ENCODE measurements at places on chromosomes 16 and 17.

DNA sequence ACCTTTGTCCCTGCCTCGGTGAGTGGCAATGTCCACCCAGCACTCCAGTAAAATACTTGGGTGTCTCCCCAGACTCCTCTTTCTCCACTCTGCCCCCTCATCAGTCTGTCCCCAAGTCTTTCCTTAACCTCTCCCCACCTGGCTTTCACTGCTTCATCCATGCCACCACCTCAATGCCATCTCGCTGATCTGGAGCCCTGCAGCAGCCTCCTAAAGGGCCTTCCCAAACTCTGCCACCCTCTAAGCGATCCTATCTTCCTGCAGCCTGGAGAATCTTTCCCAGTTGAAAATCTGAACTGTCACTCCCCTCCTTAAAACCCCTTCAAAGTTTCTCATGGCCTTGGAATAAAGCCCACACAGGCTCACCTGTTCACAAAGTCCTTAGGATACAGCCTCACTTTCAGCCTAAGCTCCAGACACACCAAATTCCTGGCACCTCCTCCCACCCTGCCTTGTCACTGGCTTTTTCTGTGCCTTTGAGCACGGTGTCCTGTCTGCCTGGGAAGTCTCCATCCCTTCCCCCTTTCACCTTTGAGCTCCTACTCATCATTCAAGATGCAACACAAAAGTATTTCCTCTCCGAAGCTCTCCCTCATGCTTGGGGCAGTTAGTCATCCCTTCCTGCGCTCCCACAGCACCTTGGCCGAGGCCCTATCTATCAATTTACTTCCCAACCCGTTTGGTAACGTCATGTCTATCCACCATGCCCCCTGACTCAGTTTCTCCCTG is 2.8 kb downstream of the WNK4 start:
- peak; percentile 86 for DNase-seq

GRCh38 chr16:14324581-14324980 is 253.5 kb downstream of the MRTFB start:
- peak; percentile 54 for DNase-seq

DNA sequence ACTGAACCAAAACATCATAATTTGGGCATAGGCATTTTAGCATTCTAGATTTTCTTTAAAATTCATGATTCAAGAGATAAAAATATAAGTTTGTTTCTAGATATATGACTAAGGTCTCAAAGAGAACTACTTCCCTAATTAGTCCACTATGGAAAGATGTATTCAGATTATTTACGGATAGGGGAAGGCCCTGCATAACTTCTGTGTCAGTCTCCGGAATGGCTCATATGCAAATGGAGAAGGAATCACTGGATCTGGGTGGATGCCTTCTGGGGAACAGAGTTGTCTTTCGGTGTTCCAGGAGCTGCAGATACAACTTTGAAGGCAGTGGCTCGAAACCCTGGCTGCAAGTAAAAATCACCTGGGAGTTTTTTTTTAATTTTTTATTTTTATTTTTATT is 17.1 kb upstream of the WFIKKN2 start:
- no peak for DNase-seq

GRCh38 chr17:27569257-27569722 is 61.7 kb upstream of the LGALS9 start:
- DNase-seq: peak; percentile 31

- no peak for DNase-seq
Measured at GRCh38 chr17:30534298-30534697, 57.1 kb downstream of the GOSR1 start.

- DNase-seq: no peak
Measured at GRCh38 chr16:72112906-72113615, 19.4 kb downstream of the DHX38 start.

- DNase-seq: peak; percentile 26
Measured at GRCh38 chr17:79612468-79613194, 1.8 kb upstream of the RBFOX3 start.

DNA sequence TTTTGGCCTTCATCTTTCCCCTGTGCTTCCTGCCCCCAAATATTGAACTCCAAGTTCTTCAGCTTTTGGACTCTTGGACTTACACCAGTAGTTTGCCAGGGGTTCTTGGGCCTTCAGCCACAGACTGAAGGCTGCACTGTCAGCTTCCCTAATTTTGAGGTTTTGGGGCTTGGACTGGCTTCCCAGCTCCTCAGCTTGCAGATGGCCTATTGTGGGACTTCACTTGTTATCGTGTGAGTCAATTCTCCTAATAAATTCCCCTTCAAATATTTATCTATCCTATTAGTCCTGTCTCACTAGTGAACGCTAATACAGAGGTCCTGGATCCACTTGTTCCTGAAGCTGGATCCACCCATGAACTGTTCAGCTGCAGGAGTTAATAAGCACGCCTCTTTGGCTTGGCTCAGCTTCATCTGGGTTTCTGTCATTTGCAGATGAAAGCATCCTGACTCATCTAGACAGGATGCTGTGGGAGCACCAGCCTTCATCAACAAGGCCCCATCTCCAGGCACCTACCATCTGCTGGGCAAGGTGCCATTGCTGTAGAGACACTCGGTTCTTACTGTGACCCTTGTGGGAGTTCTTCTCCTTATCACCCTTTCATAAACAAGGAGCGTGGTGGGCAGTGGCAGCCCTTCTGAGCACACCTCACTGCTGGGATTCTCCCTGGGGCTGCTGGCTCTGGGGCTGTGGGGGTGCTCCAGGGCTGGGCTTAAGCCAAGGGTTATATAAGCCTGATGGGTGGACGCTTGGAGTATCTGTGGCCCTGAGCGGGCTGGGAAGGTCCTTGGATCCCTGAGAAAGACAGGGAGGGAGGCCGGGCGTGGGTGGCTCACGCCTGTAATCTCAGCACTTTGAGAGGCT is 23.1 kb downstream of the LAT start:
- DNase-seq: peak; percentile 85

DNA sequence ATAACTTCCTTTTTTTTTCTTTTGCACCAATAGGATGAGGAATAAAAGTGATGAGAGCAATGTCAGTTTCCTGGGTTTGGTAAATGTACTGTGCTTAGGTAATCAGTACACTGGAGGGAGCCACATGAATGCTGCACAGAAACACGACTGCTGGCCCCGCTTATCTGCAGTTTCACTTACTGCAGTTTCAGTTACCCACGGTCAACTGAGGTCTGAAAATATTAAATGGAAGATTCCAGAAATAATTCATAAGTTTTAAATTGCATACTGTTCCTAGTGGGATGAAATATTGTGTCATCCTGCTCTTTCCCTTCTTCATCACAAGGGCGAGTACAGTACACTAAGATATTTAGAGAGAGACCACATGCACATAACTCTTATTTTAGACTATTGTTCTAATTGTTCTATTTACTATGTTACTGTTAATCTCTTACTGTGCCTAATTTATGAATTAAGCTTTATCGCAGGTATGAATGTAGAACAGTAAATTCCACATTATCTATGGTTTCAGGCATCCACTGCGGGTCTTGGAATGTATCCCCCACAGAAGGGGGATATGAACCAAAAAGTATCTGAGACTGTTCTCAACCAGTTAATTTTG is 6.4 kb upstream of the LGALS3BP start:
- DNase-seq: peak; percentile 71

GRCh38 chr17:81387100-81388090 is 7.9 kb upstream of the BAHCC1 start:
- peak; percentile 44 for DNase-seq

DNA sequence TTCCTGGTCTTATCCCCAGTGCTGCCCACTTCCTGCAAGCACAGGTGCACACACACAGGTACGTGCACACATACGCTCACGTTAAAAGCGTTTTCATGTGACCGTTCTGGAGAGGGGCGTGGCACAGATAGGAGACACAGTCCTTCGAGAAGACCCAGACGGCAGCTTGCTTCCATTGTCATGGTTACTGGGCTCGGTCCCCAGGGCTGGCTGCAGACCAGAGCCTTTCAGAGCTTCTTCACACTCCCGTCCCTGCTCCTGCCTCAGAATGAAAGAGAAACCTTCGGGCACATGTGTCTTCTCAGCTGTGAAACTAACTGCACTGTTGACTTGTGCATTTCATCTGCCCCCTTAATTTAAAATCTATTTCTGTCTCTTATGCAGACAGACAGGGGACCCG is 154.2 kb downstream of the PITPNC1 start:
- DNase-seq: no peak

GRCh38 chr16:74742051-74742481 is 32.6 kb downstream of the FA2H start:
- peak; percentile 50 for DNase-seq

- DNase-seq: no peak
Measured at GRCh38 chr16:50839920-50840729, 98.2 kb downstream of the CYLD start.

DNA sequence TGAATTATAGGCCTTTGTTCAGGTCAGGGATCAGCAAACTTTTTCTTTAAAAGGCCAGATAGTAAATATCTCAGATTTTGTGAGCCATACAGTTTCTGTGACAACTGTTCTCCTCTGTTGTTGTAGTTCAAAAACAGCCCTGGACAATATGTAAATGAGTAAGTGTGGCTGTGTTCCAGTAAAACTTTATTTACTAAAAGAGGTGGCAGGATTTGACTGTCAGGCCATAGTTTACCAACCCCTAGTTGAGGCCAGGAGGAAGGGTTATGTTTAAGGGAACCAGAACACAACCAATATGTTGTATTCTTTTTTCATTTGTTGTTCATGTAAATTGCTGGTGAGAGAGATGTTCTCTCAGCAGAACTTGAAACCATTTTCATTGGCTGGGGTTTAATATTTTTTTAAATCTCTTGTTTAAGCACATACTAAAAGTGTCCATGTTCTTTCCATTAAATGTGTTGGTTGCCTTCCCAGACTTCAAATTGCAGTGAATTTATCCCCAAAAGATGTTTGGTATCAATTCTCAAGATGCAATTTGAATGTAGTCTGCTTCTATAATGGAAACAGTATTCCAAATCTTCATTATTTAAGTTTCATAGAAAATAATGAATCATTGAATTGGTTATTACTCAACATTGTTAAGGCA is 260.3 kb downstream of the FTO start:
- DNase-seq: no peak

DNA sequence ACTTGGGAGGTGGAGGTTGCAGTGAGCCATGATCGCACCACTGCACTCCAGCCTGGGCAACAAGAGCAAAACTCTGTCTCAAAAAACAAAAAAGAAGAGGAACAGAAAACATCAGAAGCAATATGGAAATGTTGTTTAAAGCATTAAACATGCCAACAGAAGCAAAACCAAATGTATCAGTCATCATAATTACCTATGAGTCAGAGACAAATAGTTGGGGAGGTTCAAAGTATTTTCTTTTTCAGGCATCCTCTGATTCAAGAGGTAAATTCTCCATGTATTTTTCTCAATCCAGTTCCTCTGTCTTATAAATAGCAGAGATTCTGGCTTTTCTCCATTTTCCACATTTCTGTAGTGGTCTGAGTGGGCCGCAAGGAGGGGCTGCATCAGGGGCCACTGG is 2.1 kb upstream of the TM4SF5 start:
- DNase-seq: peak; percentile 16

GRCh38 chr17:3647769-3648555 is 11.4 kb downstream of the CTNS start:
- DNase-seq: peak; percentile 66

DNA sequence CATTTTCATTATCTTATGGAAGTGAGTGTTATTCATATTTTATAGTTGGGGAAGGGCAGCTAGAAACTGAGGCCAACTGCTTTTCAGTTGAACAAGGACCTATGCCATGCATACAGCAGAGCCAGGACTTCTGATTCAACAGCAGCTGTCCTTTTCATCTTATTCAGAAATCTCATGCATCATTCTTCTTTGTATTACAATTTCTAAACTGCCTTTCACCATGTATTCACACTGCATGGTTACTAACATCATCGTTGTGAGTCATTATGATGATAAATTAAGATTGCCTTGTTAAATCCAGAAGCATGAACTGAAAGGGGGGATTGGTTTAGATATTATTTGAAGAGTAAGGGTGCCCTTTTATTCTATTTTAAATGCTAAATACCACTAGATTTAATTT is 1470.1 kb upstream of the GOT2 start:
- DNase-seq: no peak

- no peak for DNase-seq
Measured at GRCh38 chr16:78060295-78060694, 37.9 kb downstream of the CLEC3A start.

DNA sequence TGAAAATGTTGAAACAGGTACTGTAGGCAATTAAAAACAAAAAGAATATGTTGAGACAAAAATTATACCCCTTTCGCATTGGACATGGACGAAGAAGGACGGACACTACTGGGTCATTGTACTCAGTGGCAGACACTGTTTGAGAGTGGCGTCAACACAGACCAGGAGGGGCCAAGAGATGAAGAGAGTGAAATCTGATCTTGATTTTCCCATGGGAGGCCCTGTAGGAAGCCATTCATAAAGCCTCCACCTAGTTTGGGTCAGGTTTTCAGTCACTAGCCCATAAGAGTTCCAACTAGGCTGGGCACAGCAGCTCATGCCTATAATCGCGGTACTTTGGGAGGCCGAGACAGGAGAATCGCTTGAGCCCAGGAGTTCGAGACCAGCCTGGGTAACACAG is 23.6 kb upstream of the SMURF2 start:
- DNase-seq: no peak

GRCh38 chr17:44222112-44222869 is 2.8 kb upstream of the UBTF start:
- peak; percentile 75 for DNase-seq

- DNase-seq: no peak
Measured at GRCh38 chr17:57928928-57929327, 26.3 kb downstream of the CUEDC1 start.

GRCh38 chr16:25020112-25020631 is 5.0 kb upstream of the ARHGAP17 start:
- DNase-seq: no peak

GRCh38 chr17:32152130-32152529 is 9.8 kb downstream of the RHOT1 start:
- peak; percentile 14 for DNase-seq

GRCh38 chr16:56862776-56863175 is 2.2 kb upstream of the SLC12A3 start:
- DNase-seq: no peak

- DNase-seq: no peak
Measured at GRCh38 chr16:10370096-10370726, 15.7 kb upstream of the ATF7IP2 start.

DNA sequence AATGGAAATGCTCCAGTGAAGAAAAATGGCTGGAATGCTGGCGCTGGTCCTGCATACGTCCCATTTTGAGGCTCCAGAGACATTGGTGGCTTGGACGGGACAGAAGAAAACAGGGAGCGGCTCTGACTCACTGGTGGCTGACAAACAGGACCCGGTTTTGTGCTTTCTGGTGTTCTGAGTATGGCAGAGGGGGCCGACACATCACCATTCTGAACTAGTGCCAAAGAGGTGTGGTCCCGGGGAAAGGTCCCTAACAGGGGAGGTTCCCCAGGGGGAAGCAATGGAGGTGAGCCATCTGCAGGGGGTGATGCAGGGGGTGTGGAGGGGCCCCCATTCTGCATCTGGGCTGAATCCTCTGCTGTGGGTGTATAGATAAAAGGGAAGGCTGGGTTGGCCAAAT is 8.3 kb downstream of the ANKRD40 start:
- DNase-seq: no peak

All from iris pigment epithelial cell (primary cell).